ENCODE measurements at places on chromosomes 13 and 19. TPM values are rescaled to one million over a fixed set of nuclear protein-coding genes. Genes with fewer than 3 reads are reported as not detected.

GPR12 gene
- total RNA-seq, result not detected

ZNF177 gene
- 5.6 TPM for total RNA-seq

PRR22 gene
- 3.6 TPM for total RNA-seq

TSSK6 gene
- total RNA-seq, result 2.9 TPM

ZNF583 gene
- 3.3 TPM for total RNA-seq

CEACAM20 gene
- total RNA-seq, result not detected

CDC42EP5 gene
- total RNA-seq, result 0.66 TPM

FFAR2 gene
- total RNA-seq, result not detected

RTBDN gene
- total RNA-seq, result 1.7 TPM

- DNase-seq, result no peak
Measured at GRCh38 chr13:79211377-79211776, 194.7 kb downstream of the RBM26 start.

GRCh38 chr13:61084988-61085387, 330.7 kb downstream of the PCDH20 start:
- no peak for DNase-seq

DNA sequence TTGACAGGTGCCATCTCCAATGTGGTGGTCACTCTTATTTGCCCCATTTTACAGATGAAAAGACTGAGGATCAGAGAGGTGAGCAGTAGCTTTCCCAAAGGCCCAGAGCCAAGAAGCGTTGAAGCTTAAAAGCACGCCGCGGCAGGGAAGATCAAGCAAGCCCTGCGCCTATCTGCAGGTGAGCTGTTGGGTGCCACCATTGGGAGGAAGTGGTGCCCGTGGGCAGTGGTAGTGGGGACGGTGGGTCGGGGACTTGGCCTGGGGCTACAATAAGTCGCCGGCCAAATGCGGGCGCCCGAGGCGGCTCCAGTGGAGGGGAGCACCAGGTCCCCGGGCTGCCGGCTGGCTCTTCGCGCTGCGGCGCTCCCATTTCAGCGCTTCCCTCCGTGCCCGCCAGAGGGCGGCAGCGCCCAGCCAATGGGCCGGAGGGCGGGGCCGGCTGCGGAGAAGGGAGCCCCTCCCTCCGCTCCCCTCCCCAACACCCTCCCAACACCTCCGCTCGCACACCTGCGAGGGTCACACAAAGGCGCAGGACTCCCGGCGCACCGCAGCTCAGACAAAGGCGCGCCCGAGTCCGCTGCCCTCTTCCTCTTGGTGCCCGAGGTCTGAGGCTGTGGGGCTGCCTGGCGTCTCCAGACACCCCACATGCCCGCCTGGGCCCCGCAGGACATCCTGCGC, 744 bp upstream of the POU2F2 start:
- peak; percentile 95 for DNase-seq

GRCh38 chr13:41541142-41541938, 84.0 kb downstream of the RGCC start:
- DNase-seq, result no peak

- no peak for DNase-seq
Measured at GRCh38 chr19:50706387-50706786, 13.2 kb downstream of the SHANK1 start.

DNA sequence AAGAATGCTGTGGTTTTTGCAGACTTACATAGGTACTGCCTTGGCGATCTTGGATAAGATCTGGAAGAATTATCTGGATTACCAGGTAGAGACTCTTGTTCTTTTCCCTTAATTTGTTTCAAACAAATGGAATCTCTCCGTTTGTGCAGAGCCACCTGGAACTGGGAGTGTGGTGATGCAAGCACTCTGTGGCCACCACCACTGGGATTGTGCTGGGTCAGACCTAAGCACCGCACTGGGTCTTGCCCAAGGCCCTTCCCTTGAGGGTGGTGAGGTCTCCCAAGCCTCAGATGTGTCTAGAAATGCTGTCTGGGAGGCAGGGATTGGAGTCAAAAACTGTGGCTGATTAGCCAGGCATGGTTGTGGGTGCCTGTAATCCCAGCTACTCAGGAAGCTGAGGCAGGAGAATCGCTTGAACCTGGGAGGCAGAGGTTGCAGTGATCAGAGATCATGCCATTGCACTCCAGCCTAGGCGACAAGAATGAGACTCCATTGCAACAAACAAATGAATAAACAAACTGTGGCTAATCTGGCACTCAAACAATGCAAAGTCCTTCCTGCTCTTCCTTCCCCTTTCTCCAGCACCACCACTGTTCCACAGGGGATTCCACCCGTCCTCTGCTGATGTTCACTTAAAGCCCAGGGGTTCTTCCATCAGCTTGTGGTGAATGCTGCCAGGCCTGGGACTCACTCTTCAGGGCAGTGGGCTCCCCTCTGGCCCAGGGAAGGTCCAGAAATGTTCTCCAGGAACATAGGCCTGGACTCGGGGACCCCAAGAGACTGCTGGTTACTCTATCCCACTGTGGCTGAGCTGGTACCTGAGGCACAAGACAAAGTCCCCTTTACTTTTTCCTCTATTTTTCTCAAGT, 10.8 kb upstream of the CEACAM1 start:
- no peak for DNase-seq

DNA sequence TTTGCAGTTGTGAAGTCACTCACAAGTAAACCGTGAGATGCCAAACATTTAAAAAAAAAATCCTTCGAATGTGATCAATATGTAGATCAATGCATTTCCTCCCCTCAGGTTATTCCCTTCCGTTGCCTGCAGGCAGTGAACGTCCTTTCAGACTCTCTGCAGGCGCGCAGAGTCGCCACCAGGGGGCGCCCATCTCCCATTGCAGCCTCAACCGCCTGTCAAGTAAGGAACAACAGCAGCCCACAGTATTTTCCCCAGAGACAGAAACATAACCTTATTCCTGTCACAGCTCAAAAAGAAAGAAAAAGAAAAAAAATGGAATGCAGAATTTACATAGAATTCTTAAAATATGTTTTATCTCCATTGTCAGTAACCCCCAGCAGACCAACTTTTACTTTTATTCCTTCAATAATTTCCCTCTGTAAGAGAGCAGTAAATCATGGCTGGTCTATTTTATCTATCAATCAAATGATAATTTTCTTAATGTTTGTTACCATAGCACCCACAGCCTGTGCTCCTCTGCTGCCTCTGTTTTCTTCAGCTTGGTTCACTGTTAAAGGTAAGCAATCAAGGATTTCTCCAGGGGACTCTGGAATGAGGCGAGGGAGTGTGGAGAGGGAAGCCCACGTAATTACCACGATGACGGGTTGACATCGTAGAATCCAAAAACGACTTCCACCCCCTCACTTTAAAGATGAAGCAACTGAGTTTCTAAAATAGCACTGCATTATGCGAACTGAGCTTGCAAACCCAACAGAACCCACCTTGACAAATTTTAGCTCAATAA, 637.6 kb upstream of the ARGLU1 start:
- DNase-seq, result peak; percentile 92

DNA sequence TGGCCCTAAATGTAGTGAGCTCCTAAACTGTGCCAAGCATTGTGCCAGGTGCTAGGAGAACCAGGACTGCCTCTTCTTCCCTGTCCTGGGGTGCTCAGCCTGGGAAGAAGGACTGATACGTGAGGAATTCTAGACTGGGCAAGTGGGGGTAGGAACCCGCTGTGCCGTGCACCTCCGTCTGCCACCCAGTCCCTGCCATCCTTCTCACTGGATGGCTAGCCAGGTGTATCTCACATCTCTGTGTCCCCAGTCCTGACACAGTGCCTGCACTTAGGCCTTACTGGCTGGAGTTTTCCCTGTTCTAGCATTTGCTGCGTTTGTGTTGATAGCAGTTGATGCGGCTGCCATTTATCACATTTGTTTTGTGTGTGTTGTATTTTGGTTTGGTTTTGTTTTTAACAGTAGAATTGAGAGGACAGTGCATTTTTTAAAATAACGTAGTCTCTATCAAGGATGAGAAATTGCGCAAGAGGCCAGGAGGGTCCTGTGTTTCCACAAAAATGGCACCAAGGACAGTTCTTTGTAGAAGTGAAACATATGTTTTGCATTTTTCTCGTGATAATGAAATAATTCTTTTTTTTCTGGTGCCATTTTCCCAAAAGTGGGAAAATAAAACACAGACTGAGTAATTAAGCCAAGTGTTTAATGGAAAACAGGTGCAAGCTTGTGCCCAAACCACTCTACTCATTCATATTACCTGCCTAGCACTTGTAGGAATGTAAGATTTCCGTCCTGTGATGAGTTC, 4.7 kb upstream of the GPR183 start:
- DNase-seq, result no peak

GRCh38 chr13:22127277-22128164, 456.6 kb downstream of the FGF9 start:
- DNase-seq, result no peak

GRCh38 chr19:12715929-12716328, 7.8 kb downstream of the TNPO2 start:
- DNase-seq, result no peak

DNA sequence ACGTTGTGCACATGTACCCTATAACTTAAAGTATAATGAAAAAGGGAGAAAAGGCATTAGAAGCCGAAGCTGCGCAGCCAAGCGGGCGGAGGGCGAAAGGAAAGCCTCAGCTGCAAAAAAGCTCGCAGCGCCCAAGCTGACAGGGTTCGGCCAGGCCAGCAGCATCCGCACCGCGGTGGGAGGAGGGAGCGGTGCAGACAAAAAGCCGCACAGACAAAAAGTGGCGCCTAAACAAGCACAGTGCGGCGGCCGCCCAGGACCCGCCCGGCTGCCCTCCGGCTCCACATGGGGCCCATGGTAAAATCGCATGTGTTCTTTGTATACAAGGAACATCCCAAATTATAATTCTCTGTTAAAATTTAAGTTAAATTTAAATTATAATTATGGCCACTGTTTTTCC, 42.4 kb downstream of the PSG3 start:
- no peak for DNase-seq

DNA sequence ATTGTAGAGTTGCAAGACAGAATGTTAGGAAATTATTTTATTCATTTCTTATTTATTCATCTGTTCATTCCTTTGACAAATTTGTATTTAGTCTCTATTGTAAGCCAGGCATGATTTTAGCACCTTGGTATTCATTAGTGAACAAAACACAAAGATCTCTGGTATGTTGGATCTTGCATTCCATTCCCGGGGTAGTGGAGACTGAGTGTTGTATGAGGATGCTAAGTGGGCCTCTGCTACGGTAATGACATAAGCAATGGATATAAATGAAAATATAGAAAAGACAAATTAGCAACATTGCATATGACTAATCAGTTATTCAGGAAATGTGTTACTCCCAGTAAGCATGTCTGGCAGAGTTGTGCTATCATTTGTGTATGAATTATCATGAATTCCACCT, 449.3 kb downstream of the PCDH17 start:
- DNase-seq, result no peak

- no peak for DNase-seq
Measured at GRCh38 chr19:22607653-22608430, 26.3 kb upstream of the ZNF492 start.

GRCh38 chr19:35909684-35910035, 1.6 kb upstream of the TYROBP start:
- DNase-seq, result no peak

DNA sequence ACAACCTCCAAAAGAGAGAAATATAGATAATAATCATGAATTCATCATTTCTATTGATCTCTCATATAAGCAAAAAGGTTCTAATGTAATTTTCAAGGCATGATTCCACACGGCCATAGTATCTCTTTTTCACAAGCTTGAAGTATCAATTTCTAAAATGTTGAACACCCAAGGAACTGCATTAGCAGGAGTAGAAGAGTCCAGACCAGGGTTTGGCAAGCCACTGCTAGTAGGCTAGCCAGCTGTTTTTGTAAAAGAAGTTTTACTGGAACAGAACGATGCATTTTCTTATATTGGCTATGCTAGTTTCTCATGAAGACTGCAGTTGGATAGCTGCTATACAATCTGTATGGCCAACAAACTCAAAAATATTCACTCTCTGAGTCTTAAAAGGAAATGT, 481.5 kb upstream of the MIR17HG start:
- DNase-seq, result no peak

- DNase-seq, result peak; percentile 46
Measured at GRCh38 chr19:57263244-57263741, 17.0 kb upstream of the ZNF460 start.

- DNase-seq, result no peak
Measured at GRCh38 chr13:104976986-104977385, 1558.5 kb downstream of the EFNB2 start.

GRCh38 chr19:48390188-48391099, 907 bp downstream of the KDELR1 start:
- DNase-seq, result peak; percentile 86

DNA sequence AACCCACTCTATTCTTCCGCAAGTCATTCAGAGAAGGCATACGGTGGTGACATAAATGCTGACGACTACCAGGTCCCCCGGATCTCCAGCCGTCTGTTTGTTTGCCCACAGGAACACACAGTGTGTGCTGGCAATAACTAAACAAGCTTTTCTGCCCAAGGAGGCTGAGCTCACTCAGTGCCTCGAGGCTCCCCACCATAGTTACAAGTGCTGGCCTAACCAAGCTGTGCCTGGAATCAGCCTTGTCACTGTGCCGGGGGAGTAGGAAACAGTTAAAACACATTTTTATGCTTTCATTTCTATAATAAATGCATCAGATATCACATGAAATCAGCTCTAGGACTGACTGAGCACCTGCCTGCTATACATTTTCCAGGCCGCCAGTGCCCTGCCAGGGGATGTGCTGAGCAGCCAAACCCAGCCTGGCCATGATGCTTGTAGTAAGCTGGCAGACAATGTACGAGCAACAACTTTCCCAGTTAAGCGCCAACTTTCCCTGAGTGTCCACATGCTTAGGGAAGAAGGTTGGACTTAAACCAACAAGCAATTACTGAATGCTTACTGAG, 28.1 kb downstream of the BRD4 start:
- DNase-seq, result no peak

- no peak for DNase-seq
Measured at GRCh38 chr13:111203736-111204389, 88.8 kb downstream of the ARHGEF7 start.

DNA sequence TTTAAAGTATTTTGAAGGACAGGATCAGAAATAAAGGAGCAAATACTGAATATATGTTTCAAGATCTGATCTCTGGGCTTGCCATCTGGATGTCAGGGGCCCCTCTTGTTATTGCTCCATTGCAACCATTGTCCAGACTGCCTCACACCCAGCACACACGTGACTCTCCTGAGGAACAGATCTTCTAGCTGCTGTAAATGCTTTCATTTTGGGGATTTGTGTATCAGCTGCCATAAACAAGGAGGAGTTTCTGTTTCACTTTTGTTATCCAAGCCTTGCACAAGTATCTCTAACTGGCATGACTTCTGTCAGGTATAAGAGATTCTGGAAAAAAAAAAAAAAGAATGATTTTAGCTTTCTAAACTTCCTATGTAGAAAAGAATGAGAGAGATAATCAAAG, 1624.1 kb upstream of the PRR20A start:
- no peak for DNase-seq

Measured in endodermal cell (in vitro differentiated cells).